Activated naive CD8-positive, alpha-beta T cell treated with anti-CD3 and anti-CD28 coated beads, Interleukin-2, amount 50 U/mL, for 24 hours (primary cell): ENCODE measurements at places on chromosomes 2 and 18.

DNA sequence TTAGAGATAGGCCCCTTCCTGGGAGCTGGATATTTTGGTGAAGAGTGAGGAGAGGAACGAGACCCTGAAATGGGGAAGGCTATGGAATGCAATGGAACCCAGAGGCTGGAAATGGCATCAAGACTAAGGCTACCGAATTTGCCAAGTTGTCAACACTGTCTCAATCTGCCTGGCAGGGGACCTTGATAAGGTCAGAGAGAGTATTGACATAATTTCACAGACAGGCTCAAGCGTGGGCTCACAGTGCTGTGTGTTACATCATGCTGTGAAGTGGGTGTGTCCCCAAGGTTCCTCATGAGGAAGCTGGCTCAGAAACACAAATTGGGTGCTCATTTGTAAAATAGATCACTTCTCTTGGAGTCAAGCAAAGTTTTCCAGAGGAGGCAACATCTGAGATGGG is 51.8 kb upstream of the CYRIA start:
- DNase-seq: no peak

- no peak for DNase-seq
Measured at GRCh38 chr18:58119819-58120218, 75.8 kb downstream of the NEDD4L start.

GRCh38 chr2:73611867-73612266 is 30.4 kb downstream of the NAT8 start:
- no peak for DNase-seq

GRCh38 chr2:50602636-50603327 is 429.1 kb downstream of the NRXN1 start:
- no peak for DNase-seq

GRCh38 chr2:129334696-129335410 is 644.6 kb upstream of the RAB6C start:
- no peak for DNase-seq

DNA sequence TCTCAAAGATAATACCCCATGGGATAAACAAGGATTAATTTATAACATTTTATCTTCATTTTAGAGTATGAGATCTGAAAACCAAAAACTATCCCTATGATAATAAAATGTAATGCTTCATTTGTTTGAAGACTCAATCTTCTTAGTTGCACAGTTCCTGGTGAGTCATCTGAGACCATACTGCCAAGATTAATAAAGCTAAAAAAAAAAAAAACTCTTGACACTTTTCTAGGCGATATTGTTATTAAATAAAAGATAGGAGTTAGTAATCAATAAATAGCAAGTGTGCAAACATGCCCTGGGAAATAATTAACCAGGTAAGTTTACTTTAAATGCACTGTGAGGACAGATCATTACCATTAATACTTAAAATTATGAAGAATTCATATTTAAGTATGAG is 83.9 kb downstream of the RPE start:
- DNase-seq: no peak

DNA sequence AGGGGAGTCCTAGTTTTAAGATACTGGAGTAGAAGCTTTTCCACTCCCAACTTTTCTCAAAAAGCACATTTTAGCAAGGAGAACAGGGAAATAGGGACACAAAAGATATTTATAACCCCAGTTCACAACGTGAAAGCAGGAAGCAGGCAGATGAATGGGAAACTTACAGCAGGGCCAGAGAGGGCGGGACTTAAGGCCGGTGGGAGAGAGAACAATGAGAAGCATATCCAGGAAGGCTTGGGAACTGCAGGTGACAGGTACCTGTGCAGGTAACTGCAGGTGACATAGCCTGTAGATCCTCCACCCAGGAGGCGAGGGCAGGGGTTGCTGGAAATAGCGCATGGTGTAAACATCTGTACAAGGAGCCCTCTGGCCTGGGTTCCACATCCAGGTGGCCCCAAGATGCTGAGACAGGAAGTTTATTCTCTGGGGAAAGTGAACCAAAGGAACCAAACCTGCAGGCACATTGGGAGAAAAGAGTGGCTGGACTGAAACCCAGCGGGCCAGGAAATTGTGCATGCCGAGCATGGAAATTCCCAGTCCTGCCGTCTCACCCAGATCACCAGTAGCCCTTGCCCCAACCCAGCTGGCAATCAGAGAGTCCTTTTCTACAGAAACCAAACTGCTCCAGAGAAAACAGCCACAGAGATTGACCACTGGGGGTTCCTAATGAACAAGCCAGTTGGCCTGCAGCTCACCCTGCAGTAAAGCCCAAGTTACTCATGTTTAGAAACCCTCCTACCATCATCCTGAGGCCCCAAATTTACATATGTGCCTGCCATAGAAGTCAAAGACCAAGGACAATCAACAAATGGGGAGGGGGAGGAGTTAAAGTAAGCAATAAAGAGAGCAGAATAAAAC is 24.3 kb upstream of the COL6A3 start:
- DNase-seq: no peak

DNA sequence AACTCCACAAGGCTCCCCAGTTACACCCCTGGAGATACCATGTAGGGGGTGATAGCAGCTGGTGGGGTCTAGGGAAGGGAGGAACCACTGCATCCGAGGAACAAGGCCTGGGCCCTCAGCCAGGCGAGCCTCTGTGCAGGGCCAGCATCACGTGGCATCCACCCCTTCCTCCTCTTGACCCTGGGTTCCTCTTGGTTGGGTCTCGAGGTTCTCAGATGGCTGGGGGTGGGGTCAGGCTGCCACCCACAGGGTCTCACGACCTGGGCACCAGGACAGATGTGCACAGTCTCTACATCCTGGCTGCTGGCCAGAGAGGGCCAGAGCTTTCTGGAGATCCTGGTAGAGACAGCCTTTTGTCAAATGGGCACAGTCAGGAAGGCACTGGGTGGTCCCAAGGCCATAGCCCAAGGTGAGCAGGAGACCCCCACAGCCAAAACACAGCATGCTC is 10.4 kb downstream of the HS6ST1 start:
- DNase-seq: no peak

DNA sequence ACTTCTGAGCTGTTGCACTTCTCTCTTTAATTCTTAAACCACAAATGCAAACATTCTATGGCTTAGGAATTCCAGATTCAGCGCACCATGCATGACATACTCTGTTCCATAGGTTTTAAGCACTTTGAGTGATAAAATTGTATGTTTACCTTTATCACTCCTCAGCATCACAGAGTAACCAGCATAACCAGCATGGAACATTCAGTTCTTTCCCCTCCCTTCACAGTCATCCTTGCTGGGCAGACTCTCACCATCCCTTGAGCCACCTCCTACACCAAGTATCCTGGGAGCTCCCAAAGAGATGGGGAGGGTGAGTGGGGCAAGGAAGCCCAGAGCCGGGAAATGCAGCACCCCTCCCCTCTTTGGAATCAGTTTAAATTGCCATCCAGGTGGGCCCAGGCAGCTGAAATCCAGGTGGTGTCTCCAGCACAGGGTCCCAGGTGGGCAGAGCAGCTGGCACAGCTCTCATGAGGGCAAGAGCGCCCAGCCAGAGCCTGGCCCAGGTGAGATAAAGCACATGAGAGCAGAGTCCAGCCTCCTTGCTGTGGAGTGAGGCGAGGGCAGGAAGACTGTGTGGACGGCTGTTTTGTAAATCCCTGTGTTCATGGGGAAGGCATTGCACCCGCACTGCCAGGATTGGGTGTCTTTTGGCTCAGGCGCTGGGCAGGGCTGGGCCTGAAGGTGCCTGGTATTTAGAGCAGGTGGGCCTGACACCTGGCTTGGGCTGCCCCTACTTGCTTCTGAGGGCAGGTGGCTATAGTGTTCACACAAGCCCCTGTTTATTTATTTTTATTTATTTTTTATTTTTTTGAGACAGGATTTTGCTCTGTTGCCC is 36.8 kb downstream of the LAMA3 start:
- no peak for DNase-seq

DNA sequence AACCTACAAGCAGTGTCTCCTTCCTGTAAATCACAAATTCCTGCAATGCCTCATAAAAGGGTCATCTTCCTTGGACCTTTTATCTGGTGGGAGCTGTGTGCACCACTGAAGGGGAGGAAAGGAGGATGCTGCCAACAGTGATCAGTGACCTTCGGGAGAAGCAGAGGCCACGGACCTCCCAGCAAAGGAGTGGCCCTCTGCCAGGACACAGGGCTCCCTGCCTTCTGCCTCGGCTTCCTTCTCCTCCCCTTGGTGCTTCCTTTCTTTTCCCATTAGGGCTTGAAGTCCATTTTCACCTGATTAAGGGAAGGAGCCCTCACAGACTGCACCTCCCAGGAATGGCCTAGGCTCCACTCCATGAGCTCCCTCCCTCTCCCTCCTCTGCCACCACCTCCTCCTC is 85.3 kb upstream of the ITGA6 start:
- DNase-seq: no peak

DNA sequence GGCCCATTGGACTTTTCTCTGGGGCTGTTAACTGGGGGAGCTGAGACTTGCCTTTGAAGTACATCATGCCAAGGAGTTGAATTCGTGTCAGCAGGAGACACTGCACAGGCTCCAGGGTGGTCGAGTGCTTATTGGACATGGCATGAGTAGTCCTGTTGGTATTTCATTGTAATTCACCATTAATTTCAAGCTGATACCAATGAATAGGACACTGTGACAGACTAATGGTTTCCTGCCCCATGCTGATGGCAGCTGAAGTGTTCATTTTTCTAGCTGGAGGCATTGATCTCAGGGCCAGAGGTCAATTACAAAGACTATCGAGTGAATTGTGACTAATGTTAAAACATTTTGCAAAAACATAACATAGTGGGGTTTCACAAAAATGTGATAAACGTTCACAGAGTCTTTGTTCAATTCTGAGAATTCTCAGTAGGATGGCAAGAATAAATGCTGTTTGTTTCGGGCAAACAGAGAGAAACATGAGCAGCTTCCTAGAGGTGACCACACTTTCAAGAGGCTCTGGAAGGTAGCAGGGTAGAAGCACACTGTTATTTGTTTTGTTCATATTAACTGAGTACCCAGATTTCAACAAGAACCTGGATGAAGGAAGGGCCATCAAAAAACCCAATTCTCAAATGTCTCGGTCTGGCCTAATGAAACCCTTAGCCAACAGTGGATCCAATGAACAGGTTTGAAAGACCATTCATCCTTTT is 90.6 kb upstream of the ARL4C start:
- no peak for DNase-seq

DNA sequence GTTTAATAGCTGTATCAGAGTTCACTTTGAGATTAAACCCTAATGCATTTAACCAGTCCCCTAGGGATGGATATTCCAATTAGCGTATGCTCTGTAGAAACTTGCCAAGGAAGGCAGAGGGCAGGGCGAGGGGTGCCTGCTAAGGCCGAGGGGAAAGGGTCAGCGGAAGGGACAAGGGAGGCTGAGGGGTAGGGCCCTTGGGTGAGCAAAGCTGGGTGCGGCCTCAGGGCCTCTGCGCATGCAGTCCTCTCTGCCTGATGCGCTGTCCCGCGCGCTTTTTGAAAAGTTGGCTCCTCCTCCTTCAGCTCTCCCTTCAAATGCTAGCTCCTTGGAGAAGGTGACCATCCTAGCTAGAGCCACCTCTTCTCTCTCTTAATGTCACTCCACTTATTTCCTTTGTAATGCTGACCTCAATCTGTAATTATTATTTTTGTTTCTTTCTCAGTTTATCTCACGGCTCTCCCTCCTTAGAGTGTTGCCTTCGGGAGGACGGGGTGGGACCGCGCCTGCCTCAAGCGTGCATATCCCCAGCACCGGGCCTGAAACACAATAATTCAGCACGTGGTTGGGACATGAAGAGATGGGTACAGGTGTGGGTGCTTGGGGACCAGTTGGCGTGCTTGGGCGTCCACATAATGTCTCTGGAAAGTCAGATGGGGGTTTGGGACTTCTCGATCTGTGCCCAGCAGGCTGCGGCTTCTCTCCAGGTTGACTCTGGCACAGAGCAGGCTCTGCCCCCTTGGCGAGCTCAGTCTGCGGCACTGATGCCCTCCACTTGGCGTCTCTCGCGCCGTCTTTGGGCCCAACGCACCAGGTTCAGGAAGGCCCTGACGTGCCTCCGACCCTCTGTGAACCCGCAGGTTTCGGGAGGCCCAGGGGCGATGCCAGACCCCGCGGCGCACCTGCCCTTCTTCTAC is 10.0 kb downstream of the ZAP70 start:
- no peak for DNase-seq
